HS-5 (cell line): ENCODE measurements at places on chromosomes 7 and 10.

GRCh38 chr7:148153616-148154284, 436.8 kb upstream of the C7orf33 start:
- DNase-seq, result no peak

- no peak for DNase-seq
Observed at GRCh38 chr10:128437786-128438345, 311.6 kb upstream of the MKI67 start.

- DNase-seq, result no peak
Observed at GRCh38 chr10:63752318-63752717, 231.1 kb downstream of the REEP3 start.

- no peak for DNase-seq
Observed at GRCh38 chr7:78203042-78203720, 404.6 kb downstream of the PHTF2 start.

DNA sequence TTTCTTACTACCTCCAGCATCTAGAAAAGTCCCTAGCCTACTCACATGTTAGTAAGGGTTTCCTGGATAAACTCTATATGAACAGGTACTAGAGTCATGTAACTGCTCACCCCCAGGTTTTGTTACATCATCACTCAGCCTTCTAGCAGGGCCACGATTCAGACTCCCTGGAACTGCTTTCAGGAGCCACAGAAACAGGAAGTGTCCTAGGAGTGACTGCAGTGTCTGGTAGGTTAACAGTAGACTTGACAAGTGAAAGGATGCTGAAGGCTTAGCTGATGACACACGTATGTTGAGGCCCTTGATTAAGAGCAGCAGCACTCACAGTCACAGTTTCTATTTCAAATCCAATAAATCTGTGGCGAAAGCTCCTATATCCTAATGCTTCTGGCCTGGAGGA, 101.2 kb downstream of the DNMBP start:
- DNase-seq, result no peak

DNA sequence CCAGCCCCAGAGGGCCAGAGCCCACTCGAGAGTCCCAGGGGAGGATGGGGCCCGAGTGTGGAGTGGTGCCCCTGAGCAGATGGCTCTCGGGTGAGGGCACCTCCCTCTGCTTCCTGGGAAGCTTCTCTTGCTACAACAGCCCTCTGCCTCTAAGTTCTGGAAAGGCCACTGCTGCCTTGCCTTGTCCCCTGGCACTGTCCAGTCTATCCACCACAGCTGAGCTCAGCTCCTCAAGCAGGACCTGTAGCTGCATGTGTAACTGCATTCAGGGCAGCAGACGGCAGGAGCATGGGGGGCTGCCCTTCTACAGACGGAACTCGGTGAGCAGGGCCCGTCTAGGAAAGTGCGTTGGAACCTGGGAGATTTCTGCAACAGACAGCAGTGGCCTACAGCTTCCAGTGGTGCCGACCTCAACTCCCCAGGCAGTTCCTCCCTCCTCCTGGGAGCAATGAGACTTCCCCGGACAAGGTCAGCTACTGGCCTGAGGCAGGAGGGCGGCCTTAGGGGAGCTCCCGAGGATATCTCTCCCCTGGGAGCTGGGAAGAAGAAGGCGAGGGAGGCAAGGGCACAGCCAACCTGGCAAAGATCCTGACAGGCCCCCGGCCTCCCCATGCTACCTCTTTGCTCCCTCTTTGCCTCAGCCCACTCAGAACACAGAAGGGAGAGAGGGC, 88.5 kb downstream of the DLG5 start:
- DNase-seq, result no peak
